CMK (cell line): ENCODE measurements at places on chromosomes 5 and 9.

GRCh38 chr9:127921557-127922120, 4.8 kb upstream of the ST6GALNAC4 start:
- no peak for DNase-seq

DNA sequence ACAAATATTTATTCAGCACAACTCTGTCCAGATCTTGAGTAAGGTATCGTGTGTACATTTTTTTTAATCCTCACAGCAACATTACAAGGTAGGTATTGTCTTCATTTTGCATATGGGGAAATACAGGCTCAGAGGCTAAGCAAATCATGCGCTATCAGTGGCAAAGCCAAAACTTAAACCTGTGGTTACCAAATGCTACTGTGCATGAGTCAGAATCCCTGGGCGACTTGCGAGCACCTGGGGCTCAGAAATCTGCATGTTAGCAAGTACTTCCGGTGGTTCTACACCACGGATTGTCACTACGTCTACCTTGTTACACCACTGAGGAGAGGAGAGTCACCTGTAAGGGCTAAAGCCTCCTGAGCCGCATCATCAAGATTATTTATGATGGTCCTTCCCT, 21.3 kb downstream of the C5orf58 start:
- DNase-seq = no peak

- no peak for DNase-seq
Observed at GRCh38 chr5:1186351-1187233, 14.8 kb upstream of the SLC6A19 start.

DNA sequence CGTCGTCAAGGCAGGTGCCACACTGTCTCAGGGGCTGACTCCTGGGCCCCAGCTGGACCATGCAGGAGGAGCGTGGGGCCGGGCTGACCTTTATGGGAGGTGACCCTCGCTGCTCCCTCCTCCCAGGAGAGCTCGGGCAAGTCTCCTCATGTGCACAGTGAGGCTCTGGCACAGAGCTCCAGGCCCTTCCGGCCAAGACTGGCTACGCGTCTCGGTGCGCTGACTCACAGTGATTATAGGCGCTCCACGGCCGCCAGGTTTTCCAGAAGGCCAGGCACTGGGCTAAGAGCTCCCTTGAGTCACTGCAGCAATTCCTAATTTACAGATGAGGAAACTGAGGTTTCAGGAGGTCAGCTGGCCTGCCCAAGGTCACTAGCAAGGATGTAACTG, 47.4 kb downstream of the VAV2 start:
- DNase-seq = no peak

DNA sequence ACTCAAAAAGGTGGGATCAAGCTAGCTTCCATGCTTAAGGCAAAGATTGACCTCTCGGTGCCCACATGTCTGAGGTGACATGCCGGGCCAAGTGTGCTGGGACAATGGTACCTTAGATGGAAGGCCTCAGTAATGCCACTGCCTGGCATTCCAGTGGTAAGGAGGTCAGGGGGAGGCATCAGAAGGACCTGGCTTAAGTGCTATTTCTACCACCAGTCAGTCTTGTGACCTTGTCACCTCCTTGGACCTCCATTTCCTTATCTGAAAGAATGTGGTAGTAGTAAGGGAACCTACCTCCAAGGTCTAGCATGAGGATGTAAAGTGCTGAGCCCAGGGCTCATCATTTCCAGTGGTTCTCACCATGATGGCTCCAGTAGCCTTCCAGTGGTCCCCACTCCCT, 8.9 kb downstream of the C5orf52 start:
- DNase-seq = no peak

DNA sequence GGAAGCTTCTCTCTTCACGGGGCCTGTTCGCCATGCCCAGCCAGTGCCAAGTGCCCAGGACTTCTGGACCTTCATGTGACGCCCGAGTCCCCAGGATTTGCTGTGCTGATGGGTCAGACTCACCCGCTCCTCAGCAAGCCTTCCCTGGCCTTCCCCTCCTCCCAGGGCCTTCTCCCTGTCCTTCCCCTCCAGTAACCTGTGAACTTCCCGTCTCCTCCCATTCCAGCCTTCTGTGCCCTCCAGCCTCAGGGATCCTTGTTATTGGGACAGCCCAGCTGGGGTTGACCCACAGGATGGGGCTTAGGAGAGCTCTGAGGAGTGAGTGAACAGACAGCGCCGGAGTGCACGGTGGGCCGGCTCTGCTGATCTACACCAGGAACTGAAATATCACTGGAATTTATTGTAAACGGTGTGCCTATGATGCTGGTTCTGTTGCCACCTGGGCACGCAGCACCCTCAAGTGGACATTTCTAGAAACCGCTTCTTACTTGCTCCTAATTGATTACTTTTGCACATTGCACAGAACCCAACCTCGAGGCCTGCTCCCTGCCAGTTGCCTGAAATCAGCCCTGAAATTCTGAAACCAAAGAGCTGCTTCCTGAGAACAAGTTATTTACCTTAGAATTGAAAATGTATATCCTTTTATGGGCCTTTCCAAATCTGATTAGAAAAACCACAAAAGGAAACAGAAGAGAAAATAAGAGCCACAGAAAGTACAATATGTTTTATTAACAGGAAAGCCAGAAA, 1.5 kb downstream of the SPAAR start:
- no peak for DNase-seq

GRCh38 chr5:25881318-25882036, 1156.9 kb downstream of the CDH9 start:
- DNase-seq = no peak

DNA sequence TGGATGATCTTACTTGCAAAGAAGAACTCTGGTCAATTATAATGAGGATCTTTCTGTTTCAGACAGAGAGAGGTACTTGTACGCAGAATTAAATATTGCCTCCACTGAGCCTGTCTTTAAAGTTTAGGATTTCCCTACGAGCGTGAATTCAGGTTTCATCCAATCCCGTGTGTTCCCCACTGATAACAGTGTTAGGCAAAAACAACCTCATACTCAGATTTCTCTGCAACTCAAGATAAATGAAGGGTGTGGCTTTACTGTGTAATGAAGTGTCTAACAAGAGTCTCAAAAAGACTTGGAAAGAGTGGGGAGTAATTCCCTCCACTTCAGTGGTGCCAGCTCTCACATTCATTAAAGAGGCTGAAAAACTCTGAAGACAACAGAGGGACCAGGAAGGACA, 53.2 kb upstream of the ACO1 start:
- DNase-seq = no peak

DNA sequence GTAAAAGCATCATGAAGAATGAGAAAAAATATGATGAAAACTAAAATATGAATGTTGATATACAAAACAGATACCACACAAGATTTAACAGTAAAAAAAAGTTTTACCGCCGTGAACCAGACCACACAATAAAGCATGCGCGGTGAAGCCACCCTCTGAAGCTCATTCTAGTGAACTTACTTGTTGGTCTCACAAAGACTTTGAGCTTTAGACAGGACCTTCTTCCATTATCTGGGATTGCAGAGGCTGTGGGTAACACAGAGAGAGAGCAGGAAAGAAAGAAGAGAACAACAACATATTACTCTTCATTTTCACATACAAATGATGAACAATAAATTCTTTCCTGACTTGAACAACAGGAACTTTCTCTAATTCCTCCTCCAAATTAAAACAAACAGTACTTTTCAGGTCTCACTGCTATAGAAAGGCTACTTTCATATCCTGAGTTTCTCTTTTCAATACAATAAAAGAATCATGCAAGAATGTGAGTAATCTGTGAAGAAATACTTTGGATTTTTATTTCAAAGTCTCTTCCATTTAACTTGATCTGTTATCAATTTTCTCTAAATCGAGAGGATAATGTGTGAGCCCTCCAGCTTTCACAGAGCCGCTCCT, 283.1 kb downstream of the EFNA5 start:
- DNase-seq = no peak

GRCh38 chr9:116465576-116466270, 221.4 kb upstream of the TRIM32 start:
- DNase-seq = no peak

DNA sequence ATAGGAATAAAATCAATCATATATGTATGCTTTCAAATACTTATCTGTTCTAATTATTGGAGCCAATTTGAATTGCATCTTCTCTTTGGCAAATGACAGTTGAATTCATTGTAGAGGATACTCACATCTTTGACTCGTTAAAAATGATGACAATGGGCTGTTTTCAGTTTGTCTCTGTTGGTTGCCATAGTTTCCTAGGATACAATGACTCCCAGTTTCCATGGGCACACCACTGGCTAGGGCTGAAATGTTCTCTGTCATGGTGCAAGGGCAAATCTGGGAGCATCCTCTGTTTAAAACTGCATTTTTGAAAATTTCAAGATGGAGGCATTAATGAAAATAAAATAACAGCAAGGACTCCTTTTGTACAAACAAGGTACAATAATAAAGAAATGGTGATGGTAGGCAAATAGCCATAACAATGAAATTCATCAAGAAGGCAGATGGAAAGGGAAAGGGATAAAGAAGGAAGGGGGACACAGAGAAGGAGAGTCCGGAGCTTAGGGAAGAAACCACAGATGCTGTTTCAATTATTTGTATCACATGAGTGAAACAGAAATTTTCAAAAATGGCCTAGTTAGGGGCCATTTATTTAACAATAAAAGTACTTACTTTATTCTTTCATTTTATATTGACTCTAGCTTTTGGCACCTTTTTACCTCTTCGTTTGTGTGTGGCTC, 378.8 kb upstream of the SEMA6A start:
- no peak for DNase-seq

GRCh38 chr5:82523633-82524032, 245.5 kb upstream of the RPS23 start:
- DNase-seq = no peak

GRCh38 chr5:158922263-158922592, 177.5 kb downstream of the EBF1 start:
- DNase-seq = no peak

DNA sequence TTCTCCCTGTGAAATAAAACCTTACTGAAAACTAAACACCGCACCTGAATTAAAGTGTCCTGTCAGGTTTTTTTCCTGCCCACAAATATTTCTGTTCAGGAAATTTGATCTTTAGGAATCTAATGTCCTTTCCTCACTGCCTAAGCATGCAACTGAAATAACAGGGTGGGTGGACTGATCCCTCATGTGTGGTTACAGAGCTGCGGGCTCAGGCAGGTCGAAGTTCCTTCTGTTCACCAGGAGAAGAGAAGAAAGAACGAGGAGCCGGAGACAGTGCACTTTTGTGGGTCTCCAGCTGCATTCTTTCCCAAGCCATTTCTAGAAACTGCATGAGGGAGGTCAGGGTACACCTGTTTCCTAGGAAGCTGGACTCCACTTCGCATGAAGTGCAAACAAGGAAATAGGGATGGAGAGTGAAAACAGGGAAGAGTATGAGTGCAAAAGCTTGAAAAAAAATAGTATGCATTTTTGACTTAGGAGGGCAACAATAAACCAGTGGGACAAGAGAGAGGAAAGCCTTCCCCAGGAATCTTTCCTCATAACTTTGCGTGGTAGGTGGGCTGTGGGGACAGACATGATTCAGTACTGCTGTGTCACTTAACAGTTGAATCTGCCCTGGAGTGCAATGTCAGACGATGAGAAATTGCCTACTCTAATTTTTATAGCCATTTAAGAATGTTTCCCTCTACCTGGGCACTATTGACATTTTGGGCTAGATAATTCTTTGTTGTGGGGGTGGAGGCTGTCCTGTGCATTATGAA, 60.3 kb downstream of the GCNT1 start:
- DNase-seq = no peak

DNA sequence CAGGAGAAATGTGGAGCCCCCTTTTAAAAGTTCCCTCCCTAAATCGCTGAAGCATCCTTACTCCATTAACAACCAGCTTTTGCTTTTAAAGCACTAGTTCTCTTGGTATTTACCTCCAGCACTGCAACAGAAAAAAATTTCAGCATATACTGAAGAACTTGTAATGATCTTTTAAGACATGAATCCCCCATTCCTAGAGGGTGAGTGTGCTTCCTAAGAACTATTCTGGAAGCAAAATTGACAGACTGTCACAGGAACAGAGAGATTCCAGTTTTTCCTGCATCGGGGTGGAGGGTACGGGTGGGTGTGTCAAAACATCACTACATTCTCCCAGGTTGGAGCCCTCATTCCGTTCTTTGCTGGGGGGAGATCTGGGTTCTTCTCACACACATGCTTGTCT, 151.9 kb downstream of the EBF1 start:
- DNase-seq = no peak

DNA sequence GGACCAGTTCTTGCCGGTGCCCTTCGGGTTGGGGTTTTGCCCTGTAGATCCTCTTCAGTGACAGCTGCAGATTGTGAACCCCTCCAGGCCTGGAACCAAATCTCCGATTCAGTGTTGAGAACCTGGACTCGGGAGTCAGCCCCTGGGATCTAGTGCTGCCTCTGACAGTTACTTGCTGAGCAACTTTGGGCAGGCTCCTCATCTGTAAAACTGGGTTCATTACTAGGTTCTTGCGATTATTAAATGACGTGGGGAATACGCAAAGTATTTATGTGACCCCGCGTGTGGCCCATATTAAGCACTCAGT, 600 bp downstream of the ERCC6L2 start:
- DNase-seq = no peak

- DNase-seq = no peak
Observed at GRCh38 chr9:78133751-78134150, 102.1 kb upstream of the CEP78 start.

- DNase-seq = no peak
Observed at GRCh38 chr5:135218790-135219568, 180.1 kb downstream of the MACROH2A1 start.

DNA sequence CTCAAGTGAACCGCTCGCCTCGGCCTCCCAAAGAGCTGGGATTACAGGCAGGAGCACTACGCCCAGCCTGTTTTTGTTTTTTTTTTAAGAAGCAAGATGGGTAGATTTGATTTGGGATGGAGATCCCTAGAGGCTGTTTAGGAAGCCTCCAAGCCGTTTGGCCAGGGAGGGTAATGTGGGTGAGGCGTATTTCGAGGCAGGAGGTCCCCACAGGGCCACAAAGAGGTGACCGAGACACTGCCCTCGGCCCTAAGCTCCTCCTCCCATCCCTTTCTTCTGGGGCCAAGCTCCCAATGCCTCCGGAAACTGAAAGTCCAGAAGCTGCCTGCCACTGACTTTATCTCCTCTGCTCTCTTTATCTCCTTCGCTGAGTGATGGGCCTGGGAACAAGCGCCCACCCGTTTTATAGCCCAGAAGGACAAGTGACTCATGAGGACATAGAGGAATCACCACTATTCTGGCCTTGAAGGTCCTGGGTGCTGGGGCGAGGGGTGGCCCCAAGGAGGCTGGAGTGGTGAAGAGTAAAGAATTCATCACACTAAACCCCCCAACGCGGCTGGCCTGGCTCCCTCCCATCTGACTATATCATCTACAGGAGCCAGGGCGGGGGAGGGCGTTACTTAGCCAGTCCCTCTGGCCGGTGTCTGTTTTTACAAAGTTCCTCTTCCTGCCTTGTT, 2.0 kb upstream of the RALGDS start:
- no peak for DNase-seq

GRCh38 chr9:70639853-70640814, 225.7 kb upstream of the KLF9 start:
- no peak for DNase-seq

- no peak for DNase-seq
Observed at GRCh38 chr5:40410964-40411635, 268.6 kb upstream of the PTGER4 start.

DNA sequence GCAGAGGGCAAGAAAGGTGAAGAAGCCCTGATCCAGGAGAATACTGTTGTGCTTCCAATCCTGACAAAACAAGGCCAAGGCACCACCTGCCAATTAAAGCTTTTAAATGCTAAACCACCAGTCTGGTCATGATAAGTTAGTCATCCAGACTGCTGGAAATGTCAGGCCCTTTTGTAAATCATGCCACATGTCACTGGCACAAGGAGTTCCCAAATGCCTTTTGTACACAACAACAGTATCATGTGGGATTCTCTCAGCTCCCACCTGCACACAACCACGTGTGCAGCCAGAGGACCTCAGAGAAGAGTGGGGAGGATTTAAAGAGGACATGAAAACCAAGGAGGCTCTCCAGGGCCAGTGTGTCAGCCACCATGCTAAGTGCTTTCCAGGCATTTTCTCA, 99.3 kb downstream of the CDK5RAP2 start:
- DNase-seq = no peak
